ENCODE measurements at places on chromosomes 11 and 22.
A peak's percentile ranks its signal among the peaks of the same experiment; 100 is the strongest.

GRCh38 chr22:35547987-35548721 lies 7.5 kb downstream of the RASD2 start:
- DNase-seq = no peak

GRCh38 chr11:122202951-122203456 lies 87.0 kb upstream of the BLID start:
- DNase-seq = peak; percentile 11

DNA sequence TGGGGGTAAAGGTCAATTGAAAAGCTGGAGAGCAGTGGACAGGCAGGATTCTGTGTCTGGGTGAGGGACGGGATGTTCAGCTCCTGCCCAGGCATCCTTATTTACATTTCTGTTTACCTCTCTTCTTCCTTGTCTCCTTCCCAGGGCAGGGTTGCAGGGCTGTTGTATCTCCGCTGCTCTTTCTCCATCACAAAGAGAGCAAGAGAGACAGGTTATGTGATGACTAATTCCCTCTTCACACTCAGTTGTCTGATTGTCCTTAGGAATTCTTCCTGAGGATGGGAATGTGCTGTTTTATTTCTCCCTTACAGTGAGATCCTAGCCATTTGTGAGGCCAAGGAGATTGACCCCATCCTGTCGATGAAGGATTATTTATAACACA lies 104.9 kb downstream of the VPREB1 start:
- no peak for DNase-seq

GRCh38 chr11:93939084-93939760 lies 81.9 kb upstream of the HEPHL1 start:
- no peak for DNase-seq

GRCh38 chr11:41522899-41523672 lies 63.6 kb upstream of the LRRC4C start:
- no peak for DNase-seq

DNA sequence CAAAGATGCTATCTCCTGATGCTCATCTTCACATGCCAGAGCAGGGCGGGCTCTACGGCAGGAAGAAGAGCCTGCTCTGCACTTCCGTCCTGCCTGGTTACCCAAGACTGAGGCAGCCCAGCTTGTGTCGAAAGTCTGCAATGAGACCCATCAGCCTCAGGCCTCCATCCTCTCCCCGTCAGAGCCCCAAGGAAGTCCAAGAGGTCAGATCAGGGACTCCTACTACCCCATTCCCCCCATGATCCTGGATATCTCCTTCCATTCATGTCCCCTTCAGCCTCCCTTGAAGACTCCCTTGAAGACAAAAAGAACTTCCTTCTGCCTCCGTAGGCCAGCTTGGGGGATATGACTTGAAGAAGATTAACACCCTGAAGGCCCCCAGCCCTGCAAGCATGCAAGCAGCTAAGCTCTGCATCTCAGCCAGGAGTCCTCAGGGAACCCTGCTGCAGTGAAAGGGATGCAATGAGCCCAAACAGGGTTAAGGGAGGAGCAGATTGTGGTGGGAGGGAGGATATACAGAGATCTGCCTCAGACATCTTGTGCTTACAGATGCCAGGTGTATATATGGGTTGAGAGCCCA lies 85.6 kb downstream of the TRIM29 start:
- DNase-seq = no peak

DNA sequence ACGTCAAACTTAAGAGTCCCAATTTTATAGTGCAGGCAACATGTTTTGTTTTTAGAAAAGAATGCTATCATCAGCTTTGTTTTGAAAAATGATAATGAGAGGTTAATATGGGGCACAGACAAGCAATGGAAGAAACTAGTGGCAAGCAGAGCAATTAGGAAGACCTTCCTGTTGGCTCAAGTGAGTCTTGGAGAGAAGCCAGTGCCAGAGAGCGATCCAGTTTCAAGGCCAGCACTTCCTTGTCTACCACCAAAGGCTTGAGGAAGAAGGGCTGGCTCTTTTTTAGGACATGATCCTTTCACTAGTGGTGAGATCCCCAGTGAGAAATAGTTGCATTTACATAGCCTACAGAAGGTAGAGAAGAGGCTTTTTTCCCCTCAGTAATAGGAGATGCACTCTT lies 1340.7 kb downstream of the LRRC4C start:
- no peak for DNase-seq

DNA sequence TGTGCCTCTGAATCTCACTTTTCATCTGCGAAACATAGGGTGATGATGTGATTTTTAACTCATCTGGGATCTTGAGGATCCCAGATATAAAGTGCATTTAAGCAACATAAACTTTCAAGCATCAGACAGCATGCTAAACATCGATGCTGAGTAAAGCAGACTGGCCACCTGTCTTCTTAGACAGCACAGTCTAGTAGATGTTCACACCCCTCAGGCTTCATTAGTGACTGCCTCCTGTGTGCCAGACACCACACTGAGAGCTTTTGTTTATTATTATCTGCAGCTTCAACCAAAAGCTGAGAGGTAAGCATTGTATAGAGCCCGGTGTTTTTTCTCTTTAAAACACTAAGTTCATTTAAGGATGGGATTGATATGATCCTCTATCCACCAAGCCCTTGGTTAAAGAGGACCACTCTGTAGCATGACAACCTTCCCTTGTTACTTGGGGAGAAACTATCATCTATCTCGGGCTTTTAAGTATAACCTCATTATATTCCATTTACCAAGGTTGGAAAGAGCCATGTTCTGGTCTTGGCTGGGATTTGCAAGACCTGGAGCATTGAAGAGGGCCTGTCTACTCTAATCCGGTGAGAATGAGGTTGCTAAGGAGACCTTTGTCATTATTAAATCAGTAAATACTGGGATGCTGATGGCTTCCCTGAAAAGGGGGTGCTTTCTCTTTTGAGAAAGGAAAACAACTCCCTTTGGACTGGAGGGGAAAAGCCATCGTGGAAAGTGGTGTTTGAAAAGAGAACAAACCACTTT lies 114.2 kb upstream of the SEZ6L start:
- DNase-seq = no peak

- DNase-seq = peak; percentile 42
These were observed 561 bp downstream of the PGM2L1 start for GRCh38 chr11:74397501-74398243.

GRCh38 chr11:1843098-1843473 lies 4.3 kb downstream of the TNNI2 start:
- DNase-seq = no peak

- DNase-seq = no peak
These were observed 33.2 kb downstream of the SLC5A12 start for GRCh38 chr11:26688701-26689100.

GRCh38 chr11:67371189-67371910 lies 2.0 kb downstream of the CLCF1 start:
- DNase-seq = peak; percentile 34

- DNase-seq = no peak
These were observed 20.5 kb downstream of the TBRG1 start for GRCh38 chr11:124643042-124643604.

GRCh38 chr11:133889188-133889587 lies 43.9 kb upstream of the SPATA19 start:
- DNase-seq = no peak

DNA sequence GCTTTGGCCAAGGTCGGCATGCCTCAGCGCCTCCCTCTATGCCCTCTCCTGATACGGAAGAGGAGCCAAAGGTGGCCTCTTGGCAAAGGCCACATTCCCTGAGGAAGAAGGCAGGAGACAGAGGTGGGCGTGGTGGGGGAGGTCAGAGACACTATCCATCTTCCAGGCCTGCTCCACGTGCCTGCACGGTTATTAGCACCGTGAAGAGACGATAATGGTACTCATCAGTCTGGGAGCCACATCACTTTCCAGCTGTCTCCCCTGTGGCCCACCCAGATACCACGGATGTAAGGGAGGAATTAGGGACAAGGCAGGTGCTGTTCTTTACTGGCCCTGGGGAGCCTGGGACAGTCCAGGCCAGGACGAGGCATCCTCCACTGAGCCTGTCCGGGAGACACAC lies 354.3 kb downstream of the MN1 start:
- DNase-seq = no peak

DNA sequence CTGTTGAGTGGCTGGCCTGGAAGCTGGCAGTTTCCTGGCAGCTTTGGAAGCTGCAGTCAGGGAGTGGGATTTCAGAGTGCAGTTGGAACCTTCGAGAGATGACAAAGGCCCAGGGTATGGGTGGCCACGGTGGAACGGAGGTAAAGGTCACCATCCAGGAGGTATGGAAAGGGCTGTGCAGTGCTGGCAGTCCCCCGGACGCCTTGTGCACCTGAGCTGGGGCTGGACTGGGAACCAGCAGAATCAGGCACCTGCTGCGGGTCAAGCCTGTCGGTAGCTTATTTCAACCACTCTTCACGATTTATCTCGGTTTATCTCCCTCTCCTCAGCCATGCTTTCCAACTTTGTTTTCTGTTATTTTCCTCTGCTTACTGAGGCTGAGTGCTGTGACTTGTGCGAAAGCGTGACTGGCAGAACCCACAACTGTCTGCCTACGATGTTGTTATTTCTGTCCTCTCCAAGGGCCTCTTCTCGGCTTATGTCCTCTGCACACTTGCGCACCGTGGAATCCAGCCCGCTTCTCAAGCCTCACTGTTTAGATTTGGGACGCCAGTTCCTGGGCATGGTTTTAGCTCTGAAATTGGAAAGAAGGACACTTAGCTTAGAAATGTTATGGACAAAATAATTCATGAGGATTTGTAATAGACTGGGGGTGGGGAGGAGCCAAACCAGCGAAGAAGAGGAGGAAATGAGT lies 24.0 kb upstream of the ATXN10 start:
- no peak for DNase-seq

GRCh38 chr11:92406472-92406871 lies 181.9 kb downstream of the FAT3 start:
- no peak for DNase-seq

GRCh38 chr22:45845076-45845487 lies 131.9 kb downstream of the WNT7B start:
- no peak for DNase-seq

GRCh38 chr11:64013141-64013896 lies 22.4 kb upstream of the FLRT1 start:
- DNase-seq = no peak

GRCh38 chr22:24951942-24952836 lies at the start of gene KIAA1671:
KIAA1671 (plus strand) TSS chr22:24952716; CDS start chr22:25028000, 75,284 bp downstream.
- peak; percentile 79 for DNase-seq

DNA sequence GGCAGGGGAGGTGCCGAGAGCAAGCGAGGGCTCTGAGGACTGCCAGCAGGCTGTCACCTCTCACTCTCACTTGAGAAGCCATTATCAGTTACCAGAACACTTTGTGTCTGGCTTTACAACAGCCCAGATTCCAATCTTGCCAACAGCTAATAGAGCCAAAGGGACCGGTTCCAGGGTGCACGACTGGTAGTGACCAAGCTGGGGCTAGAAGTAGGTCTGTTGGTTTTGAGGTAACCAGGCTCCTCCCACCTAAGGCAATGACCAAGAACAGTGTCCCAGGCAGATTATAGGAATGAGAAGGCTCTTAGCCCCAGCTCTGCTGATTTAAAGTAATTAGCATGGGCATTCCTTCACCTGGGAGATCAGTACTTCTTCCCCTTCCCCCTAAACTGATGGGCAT lies 7.2 kb upstream of the IL10RA start:
- DNase-seq = no peak

GRCh38 chr11:75203138-75203537 lies 37.4 kb upstream of the TPBGL start:
- no peak for DNase-seq

DNA sequence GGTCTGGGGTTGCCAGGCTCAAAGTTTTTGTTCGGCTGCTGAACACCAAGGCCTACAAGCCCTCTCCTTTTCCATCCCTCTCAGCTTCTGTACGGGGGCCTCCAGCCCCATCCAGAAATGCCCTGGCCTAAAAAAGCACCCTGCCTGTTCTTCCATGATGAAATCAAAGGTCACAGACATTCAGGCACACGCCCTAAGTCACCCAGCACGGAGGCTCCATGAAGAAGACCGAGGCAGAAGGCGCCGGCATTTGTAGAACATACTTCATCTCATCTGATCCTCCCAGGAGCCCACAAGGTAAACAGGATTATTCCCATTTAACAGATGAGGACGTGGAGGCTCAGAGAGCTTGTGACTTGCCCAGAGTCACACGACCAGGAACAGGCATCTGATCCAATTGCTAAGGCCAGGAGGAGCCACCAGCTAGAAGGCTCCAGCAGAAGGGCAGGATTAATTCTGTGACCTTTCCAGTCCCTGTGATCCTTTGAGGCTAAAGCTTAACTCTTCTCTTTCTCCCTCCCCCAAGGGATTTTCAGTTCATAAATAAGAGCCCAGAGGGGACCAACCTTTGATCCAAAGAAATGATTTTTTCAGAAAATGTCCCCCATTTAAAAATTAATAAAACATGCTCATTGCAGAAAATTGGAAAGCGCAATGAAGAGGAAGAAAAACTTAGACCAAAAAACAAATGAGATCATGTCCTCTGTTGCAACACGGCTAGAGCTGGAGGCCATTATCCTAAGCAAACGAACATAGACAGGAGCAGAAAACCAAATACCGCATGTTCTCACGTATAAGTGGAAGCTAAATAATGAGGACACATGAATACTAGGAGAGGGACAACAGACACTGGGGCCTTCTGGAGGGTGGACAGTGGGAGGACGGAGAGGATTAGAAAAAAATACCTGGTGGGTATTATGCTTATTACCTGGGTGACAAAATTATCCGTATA lies 38.7 kb downstream of the CYTH4 start:
- DNase-seq = no peak

DNA sequence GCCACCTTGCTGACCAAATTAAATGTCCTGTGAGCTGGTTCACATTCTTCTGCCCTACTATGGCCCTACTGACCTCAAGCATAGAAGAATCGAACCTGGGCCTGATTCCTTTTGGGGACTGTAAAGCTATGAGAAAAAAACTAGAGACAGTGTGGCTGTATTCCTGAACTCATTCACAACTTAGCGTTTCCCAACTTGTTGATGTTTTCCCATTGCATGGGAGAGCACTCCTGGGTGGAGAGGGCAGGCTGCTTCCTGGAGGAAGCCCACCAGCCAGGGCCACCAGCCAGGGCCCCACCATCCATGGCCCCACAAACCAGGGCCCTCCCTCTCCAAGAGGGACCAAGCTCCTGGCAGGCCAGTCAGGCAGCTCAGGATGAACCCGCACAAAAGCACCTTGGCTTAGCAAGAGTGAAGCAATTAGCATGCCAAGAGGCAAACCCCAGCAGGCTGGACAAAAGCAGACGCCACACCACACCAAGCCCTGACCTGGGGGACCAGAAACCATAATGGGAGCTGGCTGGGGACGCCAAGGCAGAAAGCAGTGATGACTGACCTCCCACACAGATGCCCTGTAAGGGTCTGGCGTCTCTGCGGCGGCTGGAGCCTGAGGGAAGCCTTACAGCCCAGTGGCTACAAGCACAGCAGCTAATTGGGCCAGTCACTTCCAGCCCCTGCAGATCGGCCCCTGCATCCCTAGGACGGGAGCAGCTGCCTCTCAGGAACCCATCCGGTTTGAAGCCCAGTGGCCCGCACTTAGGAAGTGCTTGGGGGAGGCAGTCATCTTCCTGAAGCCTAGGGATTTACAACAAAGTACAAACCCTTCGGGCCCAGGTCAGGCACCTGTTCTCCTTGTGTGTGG lies 2.1 kb downstream of the CERK start:
- DNase-seq = no peak

GRCh38 chr11:45386972-45387371 lies 100.8 kb upstream of the SYT13 start:
- DNase-seq = no peak
